ENCODE measurements at places on chromosomes 1 and 21.
A peak's percentile ranks its signal among the peaks of the same experiment; 100 is the strongest.

GRCh38 chr1:27970401-27970800, 10.6 kb downstream of the XKR8 start:
- DNase-seq: no peak

DNA sequence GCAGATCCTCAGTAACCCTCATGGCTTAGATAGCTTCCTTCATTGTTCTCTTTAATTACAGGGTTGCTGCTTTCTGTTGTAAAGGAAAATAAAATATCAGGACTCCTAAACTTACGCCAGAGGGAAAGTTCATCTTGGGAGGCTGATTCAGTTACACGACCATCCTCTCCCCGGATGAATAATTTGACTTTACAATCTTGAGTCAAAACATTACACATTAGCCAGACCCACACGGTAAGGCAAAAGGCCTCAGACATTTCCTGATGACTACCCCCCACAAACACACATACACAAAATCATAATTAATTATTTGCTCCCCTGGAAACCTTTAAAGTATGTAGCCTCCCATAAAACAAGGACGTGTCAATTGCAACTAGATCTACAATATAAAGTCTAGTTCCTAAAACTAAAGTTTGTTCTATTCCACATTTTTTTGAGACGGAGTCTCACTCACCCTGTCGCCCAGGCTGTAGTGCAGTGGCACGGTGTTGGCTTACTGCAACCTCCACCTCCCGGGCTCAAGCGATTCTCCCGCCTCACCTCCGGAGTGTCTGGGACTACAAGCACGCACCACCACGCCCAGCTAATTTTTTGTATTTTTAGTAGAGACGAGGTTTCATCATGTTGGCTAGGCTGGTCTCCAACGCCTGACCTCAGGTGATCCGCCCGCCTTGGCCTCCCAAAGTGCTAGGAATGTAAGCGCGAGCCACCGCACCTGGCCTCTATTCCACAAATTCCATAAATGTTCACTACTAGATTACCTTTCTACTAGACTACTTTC, 830 bp upstream of the PRDX1 start:
- peak; percentile 2 for DNase-seq

DNA sequence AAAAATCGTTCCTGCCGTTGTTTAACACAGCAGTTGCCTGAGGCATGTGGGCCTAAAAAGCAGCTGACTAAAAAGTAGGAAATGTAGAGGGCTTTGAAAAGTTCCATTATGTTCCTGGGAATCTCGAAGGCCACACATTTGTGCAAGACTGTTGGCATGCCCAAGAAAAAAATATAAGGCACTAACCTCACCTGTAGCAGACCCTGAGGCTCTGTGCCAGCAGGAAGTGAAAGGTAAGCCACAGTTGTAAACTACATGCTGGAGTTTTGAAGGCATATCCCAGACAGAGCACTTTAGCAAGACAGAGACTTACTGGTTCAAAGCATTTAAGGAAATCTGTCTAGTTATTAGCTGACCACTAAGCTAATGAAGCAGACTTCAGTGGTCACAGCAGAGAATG, 52.7 kb downstream of the TRMT1L start:
- DNase-seq: no peak

GRCh38 chr1:19009882-19010321, 53.4 kb upstream of the IFFO2 start:
- DNase-seq: no peak

GRCh38 chr1:109543283-109543987, 3.8 kb downstream of the GPR61 start:
- DNase-seq: no peak

GRCh38 chr1:216925962-216926625, 202.9 kb upstream of the ESRRG start:
- no peak for DNase-seq

DNA sequence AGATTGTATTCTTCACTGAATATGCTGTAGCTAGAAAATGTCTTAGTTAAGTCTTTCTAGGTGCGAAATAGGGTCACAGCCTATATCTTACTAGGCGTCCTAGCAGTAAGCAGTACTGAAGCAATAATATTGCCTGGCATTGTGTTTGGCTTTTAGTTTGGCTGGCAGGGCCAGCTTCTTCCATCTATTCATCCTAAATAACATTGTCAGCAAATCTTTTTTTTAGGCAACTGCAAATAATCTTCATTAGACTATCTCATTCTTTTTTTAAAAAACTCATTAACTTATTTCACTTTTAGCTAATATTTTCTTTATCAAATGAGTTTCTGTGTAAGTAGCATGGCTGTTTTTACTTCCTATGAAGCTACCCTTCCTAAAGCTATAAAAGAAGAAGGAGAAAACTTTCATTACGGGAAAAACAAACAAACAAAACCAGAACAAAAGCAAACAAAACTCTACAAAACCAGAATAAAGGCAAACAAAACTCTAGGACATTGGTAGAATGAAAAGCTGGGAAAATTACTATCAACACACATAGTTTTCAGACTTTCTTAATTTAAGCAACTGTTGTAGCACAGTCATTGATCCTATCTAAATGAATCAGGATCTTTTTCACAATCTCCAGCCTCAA, 506.0 kb downstream of the DPYD start:
- DNase-seq: no peak

DNA sequence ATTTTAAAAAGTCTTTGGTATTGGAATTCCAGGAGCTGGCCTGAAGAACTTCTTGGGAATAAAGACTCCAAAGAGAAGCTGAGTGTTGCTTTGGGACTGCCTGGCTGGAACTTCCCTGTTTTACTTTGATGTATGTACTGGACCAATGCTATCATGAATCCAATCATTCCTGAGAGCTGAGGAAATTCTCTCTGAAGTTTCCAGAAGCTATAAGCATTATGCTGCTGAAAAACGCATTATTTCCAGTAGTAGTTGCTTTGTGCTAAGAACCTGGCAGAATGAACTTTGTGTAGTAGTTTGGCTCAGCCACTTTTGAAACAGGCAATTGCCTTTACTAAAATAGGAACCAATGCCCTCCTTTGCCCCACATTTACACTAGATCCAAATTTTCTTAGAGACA, 260.7 kb downstream of the HLX start:
- no peak for DNase-seq

DNA sequence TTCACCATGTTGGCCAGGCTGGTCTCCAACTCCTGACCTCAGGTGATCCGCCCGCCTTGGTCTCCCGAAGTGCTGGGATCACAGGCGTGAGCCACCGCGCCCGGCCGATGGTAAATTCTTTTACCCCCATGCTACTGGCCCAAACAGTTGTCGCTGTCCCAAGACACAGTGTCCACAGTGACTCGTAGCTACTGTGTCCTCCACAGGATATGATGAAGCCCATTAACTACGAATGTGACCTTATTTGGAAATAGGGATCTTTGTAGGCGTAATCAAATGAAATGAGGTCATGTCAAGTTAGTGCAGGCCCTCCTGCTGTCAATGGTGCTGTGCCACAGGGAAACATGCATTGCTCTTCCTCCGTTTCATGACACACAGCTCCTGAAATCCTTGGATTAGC, 8.5 kb downstream of the FNDC10 start:
- no peak for DNase-seq

DNA sequence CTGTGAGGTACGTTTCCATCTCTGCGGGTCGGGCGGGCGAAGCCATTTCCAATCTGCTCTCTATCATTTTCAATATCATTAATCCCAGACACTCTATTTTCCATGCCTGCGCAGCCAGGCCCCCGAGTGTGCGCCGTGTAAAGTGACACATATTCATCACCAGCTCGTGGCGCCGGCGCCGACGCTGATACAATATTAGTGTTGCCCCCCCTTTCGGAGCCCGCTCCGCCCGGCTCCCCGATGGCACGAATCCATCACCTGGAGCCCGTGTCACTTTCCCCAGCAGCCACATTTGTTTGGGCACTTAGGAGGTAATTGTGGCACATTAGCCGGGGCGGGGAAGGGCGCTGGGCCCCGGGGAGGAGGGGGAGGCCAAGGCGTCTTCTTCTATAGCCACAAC, 33.7 kb upstream of the DMBX1 start:
- DNase-seq: peak; percentile 5

GRCh38 chr1:165562571-165562970, 18.8 kb downstream of the LRRC52 start:
- DNase-seq: no peak

DNA sequence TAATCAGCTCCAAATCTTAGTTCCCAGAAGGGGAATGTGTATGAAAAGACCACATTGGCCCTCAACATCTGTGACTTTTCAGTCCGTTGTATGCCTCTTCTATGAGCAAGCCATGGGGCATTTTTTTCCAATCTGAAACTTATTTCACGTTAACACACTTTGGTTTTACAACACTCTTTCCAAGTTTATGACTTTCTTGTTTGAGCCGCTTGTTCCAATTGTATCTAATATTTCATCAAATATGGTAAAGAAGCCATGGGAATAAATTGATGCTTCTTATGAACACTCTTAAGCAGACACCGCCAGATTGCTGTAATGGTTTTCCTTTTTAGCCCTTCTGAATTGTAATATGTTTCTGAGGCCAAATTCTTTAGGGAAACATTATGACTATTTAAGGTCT, 359.9 kb downstream of the HLX start:
- no peak for DNase-seq

DNA sequence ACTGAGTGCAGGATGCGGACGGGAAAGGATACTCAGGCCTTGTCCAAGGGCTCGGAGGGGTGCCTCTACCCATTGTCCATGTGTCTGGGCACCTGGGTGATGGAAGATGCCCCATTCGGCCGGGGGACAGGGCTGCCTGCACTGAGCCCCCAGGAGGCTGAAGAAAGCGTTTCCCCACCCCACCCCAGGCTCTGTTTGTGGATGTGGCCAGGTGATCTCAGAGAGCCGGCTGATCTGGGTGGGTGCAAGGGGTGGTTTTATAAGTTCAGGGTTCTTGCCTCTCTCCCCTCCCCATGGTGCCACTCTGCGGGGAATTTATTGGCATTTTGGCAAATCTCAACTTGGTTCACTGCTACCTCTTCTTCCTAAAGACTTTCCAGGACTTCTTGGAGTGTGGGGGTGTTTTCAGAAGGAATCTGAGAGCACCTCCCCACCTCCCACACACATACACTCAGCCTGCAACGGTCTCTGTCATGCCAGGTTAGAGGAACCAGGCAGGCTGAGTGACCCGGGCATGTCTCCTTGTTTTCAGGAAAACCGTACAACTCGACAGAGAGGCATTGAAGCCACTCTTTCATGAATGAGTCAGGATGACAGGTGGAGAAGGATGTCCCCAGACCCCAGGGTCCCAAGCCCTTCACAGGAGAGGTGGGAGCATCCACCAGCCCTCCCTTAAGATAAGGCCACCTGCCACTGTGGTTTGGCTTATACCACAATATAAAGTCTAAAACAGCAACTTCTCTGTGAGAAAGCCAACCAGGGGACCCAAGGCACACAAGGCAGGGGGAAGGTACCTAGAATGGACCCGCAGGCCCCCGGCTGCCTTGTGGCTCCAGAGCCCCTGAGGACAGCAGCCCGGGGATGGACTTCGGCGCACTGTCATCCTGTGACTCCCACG, 174.9 kb downstream of the ETS2 start:
- no peak for DNase-seq

GRCh38 chr1:234628089-234628488, 18.1 kb upstream of the IRF2BP2 start:
- DNase-seq: no peak

GRCh38 chr1:177798614-177799013, 171.2 kb downstream of the SEC16B start:
- DNase-seq: no peak

- DNase-seq: no peak
Observed at GRCh38 chr1:203406446-203407045, 55.6 kb upstream of the FMOD start.

- no peak for DNase-seq
Observed at GRCh38 chr21:19900149-19900548, 1098.1 kb upstream of the NCAM2 start.

- DNase-seq: no peak
Observed at GRCh38 chr21:25422610-25423608, 184.4 kb downstream of the MRPL39 start.

DNA sequence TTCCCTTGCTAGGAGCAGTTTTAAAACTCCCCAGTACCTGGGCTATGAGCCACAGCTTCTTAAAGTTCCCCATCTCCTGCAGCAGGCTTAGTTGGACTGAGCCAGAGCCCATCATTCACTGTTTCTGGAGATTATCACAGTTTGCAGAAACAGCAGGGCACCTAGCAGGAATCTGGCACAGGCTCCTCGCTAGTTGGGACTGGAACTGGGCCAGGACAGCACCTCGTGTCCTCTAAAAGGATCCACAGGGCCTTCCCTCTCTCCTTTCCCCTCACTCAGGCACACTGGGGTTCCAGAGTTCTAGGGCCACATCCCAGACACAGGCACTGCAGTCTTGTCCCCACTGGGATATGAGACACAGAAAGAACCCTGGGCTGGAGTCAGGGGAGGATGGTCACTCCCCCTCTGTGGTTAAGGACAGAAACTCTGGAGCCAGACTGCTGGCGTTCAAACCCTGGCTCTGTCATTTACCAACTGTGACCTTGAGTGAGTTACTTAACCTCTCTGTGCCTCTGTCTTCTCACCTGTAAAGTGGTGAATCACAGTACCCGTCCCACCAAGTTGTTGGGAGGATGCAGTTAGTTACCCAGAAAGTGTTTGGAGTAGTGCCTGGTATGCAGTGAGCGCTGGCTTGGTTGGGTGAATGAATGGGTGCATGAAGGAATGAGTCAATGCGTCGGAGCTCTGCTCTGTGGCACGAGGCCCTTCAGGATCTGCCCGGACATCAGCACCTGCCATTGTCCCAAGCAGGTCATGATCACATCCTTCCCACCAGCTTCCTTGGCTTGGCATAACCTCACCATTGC, 18.8 kb upstream of the ECE1 start:
- no peak for DNase-seq

DNA sequence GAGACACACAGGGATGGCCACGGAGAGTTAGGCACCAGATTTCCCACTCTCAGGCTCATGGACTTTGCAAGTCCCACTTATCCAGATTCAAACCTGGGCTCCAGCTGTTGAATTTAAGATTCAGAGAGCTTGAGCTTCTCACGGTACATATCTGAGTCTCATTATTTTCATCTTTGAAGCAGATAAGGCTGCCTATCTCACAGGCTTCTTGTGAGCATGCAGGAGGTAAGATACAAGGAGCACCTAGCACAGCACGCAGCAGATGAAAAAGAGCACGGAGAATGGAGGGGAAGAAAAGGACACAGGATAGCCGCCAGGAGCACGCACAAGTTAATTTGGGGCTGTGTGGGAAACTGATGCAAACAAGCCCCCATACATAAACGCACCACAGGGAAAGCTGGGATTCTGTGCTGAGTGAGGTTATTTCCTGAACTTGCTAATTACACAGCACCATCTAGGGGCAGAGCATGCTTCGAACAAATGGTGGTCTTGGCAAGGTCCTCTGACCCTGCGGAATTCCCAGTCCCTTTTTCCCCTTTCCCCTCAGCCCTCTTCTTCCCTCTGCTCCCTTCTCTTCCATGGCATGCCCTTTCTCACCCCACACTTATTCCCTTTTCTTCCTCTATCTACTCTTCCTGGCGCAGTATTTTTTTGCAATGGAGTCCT, 134.7 kb upstream of the VANGL1 start:
- DNase-seq: no peak

GRCh38 chr1:193654951-193655735, 468.7 kb upstream of the B3GALT2 start:
- no peak for DNase-seq

GRCh38 chr1:245094954-245095353, 59.8 kb upstream of the KIF26B start:
- no peak for DNase-seq

- DNase-seq: no peak
Observed at GRCh38 chr1:194076646-194077045, 890.2 kb upstream of the B3GALT2 start.

Data from NCI-H748 treated with DMSO at 0.1 percent for 48 hours (cell line).